ENCODE measurements at places on chromosomes 3 and 15.

DNA sequence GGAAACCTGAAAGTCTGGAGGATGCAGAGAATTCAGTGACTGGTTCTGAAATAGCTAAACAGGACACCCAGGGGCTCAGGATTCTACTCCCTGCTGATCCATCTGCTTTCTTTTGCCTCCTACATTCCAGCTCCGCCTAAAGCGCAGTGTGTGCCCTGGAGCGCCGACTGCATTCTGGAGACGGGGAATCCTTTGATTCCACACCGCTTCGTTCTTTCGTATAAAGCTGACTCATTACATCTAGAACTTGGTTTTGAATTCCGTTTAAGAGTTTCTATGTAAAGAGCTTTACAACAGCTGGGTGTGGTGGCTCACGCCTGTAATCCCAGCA lies 61.8 kb downstream of the SENP2 start:
- no peak for DNase-seq

- no peak for DNase-seq
Observed at GRCh38 chr3:183532620-183533411, 22.7 kb downstream of the KLHL6 start.

DNA sequence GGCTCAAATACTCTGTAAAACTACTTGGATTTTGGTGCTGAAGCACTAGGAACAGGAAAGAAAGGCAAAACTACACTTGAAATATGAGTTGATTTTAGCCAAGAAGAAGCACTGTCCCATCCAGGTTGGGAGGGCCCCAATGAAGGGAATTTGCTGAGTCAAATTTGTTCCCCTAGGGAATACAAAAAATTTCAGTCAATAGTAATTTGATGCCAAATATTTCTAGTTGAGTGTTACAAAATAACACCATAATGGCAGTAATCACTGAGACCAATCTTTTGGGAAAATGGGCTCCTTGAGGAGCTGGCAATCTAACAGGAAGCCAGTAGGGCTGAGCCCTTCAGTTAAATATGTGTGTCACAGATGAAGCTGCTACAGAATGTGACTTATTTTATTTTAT lies 896.9 kb downstream of the DIPK2A start:
- DNase-seq, result no peak

DNA sequence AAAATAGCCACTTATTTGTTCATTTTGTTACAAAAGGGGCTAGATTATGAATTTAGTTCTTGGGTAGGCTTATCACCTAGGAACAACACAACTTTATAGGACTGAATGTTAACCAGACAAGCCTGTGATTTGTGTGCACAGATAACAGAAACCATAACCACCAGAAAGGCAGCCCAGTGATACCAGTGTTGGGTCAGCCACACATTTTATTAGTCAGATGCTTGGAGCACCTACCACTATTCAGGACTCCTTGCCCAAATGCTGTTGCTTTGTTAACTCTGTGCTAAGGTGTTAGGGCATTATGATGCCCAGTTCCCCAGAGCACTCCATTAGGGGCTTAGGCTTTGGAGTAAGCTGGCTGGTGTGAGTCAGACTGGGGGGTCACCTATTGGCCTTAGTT lies 22.5 kb downstream of the PLCL2 start:
- DNase-seq, result no peak

- no peak for DNase-seq
Observed at GRCh38 chr3:187269486-187269885, 22.1 kb downstream of the MASP1 start.

- no peak for DNase-seq
Observed at GRCh38 chr3:32675650-32676049, 9.3 kb upstream of the CNOT10 start.

GRCh38 chr3:134985864-134986715 lies 191.0 kb downstream of the EPHB1 start:
- no peak for DNase-seq

DNA sequence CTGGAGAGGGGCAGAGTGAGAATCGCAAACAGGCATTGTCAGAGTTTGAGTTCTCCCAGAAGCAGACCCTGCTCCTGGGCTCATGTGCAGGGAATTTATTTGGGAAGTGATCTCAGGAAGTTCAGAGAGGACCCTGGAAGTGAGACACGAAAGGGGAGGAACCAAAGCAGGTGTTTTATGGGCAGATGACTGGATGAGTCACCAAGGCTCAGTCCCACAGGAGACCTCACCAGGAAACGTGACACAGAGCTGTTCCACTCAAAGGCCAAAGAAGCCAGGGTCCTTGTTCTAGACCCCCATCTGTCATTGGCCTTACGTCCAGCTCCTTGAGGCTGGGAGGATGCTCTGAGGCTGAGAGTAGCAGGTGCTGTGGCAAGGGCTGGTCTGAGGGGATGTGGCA lies 43.4 kb upstream of the SEC22A start:
- DNase-seq, result no peak

DNA sequence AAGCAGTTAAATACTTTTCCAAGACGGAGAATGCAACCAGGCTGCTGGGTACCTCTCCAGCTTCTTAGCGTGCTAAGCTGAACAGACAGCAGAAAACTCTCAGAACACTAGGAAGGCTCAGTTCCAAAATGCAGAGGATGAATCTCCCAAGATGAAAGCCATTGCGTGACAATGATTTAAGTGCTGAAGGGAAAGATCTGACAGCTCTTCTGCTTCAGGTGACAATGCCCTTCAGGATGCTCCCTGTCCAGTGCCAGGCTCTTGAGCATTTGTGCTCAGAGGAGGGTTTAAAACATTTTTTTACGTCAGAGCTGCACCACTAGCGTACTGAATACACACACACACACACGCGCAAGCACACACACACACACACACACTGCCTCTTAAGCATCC lies 26.3 kb downstream of the ARHGEF3 start:
- no peak for DNase-seq

GRCh38 chr15:96583671-96584070 lies 253.2 kb downstream of the NR2F2 start:
- no peak for DNase-seq

DNA sequence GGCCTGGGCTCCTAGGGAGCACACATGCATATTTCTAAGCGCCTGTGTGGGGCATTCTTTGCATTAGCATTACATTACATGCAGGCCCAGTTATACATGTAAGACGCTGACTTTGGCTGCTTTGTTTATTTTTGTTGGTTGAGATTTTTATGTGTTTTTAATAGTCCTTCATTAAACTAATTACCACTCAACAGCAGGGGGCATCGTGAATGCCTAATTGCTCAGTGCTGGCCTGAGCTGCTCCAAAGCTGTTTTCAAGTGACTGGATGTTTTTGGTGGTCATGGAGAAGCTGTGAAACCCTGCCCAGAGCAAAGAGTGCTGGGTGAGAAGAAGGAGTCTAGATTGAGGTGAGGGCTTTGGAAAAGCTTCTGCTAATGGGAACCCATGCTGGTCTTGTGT lies 41.5 kb downstream of the GPD1L start:
- no peak for DNase-seq

DNA sequence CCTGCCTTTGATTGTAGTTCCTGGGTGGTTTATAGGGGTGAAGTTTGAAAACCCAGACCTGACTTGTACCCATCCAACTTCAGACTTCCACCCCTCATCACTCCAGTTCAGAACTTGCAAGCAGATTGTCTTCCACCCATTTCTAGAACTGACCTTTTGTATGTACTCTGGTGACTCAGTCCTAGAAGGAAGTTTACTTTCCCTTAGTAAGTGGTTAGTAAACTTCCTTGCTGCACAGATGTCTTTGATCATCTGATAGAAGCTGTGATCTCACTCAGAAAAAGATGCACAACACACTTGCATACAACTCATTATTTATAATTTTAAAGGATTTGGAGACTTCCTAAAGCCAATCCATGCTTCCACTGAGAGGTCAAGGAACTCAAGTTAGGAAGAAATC lies 368.0 kb downstream of the MFSD1 start:
- DNase-seq, result no peak

DNA sequence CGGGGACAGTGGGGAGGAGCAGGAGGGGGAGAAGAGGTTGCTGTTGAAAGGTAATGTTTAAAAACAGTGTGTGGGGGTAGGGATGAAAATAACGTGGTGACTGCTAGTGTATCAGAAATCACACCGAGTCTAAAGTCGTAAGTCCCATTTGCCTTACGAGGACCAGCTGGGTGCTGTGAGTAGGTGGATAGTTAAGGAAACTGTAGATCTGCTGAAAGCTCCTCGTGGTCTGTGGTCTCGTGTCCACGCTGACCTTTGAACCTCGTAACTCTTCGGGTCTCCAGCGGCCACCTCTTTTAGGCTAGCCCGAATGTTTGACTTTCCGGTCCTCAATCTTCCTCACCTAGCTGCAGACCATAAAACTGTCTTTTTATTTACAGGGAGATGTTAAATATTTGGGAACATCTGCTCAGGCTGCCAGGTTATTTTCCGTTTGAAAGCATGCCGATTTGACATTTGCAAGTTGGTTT lies 29.3 kb upstream of the ST3GAL6 start:
- no peak for DNase-seq

DNA sequence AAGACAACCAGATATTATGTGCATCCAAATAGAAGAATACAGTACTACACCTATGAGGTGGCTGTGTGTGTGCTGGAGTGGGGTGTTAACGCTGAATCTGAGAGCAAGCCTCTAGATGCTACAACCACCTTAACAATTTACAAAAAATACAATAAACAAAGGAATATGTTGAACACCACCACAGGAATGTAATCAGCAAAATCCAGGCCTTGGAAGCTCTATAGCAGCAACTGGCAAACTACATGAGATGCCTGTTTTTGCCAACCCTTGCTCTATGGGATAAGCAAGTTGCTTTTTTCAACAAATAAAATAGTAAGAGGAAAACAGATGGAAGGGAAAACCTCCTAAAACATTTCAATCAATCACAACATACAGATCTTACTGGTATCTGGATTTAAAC lies 23.9 kb downstream of the SLTM start:
- DNase-seq, result no peak

DNA sequence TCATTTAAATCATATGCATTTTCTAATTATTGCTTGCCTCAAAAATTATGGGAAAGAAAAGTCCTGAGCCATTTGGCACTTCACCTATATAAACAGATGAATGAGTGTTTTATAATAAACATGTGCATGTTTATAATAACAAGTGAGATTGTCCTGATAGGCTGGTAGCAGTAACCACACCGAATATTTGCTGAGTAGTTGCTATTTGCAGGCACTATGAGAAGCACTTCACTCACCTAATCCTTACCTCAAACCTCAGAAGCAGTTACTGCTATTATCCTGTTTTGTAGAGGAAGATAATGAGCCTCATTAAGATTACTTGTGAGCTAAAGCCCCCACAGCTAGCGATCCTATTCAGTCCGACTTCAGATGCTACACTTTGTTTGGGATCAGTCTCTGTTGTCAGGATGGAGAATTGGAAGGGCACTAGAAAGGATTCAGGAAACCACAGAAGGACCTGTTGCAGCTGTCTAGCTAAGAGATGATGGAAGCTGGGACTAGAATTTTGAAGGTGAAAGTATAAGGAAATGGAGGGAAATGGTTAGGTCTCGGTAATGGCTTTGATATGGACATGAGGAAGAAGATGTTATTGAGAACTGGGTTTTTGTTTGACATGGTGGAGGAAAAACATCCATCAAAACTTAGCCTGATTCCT lies 28.4 kb upstream of the MAGI1 start:
- DNase-seq, result no peak
